ENCODE measurements at places on chromosomes 6 and 20. TPM values are rescaled to one million over a fixed set of nuclear protein-coding genes. Genes with fewer than 3 reads are reported as not detected.

GRCh38 chr20:59567585-59568508, 36.5 kb upstream of the PHACTR3 start:
- H3K27me3 ChIP-seq: peaks cover 15% of the 10 kb centered on the region
- H3K4me1 ChIP-seq: peaks cover 4% of the 10 kb centered on the region
- no peak for DNase-seq
- H3K27ac ChIP-seq: no peak overlapping the region
- no peak overlapping the region for H3K4me3 ChIP-seq

DNA sequence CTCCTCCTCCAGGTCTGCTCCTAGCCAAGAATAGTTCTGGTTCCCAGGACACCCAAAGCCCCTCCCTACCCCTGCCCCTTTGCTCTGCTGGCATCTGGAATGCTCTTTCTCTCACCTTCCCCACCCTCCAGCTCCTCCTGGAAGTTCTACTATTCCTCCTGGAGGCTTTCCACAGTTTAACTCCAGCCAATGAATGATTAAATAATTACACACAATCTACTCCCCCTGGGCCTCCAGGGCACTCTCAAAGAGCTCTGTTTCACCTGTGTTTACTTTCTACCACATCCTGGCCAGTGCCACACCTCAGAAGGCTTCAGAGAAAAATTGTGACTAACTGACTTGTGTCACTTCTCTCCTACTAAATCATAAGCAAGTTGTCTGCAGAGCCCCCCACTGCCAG, 36.2 kb downstream of the GCM1 start:
- H3K27ac ChIP-seq: no peak overlapping the region
- no peaks in the 10 kb centered on the region for H3K27me3 ChIP-seq

DNA sequence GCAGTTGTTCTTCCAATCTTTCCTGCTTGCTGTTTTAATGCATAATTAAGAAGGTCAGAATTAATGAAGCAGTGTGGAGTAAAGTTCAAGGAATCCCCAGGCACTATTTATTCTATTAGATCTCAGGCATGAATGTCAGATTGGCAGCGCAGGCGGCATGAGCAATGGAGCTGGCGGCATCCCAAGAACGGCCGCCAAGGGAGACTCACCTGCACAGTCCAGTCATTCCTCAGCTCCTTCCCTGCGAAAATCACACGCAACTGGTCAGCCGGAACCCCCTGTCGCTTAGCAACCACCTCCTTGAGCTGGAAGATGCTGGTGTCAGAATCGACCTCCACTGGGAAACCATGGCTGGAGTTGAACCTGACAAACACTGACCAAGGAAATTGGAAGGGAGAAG, 284.5 kb downstream of the PRKN start:
- no peaks in the 10 kb centered on the region for H3K4me1 ChIP-seq
- no peak overlapping the region for H3K4me3 ChIP-seq
- no peaks in the 10 kb centered on the region for H3K27me3 ChIP-seq
- DNase-seq: no peak

- H3K4me3 ChIP-seq: no peak overlapping the region
- no peak for DNase-seq
- no peaks in the 10 kb centered on the region for H3K27me3 ChIP-seq
- no peaks in the 10 kb centered on the region for H3K4me1 ChIP-seq
- H3K36me3 ChIP-seq: no peaks in the 10 kb centered on the region
- no peak overlapping the region for H3K27ac ChIP-seq
These were observed 377.3 kb upstream of the JAG1 start for GRCh38 chr20:11051136-11051535.

The MAS1 gene
- total RNA-seq: not detected

The SH3BGRL2 gene
- not detected for total RNA-seq
